ENCODE measurements at places on chromosomes 2 and 18.

DNA sequence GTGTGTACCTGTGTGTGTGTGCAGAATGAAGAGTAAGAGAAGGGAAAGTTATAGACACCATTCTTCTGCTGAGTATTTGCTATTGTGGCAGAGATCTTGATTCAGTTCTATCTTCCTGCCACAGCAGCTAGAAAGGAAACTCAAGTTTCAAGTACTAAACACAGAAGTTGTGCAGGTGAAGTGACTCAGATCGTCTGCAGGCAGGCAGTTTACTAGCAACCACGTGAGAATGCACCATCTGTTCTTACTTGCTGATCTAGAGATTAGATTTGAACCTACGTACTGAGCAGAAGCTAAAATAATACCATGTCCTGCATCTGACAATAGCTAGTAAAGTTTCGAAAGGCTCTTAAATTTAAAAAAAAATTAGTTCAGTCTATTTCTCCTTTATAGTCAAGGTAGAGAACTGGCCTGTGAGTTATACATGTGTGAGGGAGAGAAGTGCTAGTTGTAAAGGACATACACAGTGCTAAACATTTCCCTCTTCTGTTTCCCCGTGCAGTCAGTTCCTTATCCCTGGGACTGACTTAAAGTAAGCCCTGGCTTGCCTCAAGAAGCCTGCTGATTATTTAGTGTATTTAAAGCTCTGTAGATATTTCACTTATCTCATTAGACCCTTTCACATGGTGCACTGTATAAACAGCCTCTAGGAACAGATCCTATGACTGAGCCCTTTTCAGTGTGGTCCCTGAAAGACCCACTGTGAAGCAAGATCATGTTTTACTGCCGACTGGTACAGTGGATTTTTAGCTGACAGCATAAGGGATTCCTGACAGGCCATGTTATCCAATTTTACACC is 45.0 kb downstream of the SLC38A11 start:
- DNase-seq, result peak; percentile 63

DNA sequence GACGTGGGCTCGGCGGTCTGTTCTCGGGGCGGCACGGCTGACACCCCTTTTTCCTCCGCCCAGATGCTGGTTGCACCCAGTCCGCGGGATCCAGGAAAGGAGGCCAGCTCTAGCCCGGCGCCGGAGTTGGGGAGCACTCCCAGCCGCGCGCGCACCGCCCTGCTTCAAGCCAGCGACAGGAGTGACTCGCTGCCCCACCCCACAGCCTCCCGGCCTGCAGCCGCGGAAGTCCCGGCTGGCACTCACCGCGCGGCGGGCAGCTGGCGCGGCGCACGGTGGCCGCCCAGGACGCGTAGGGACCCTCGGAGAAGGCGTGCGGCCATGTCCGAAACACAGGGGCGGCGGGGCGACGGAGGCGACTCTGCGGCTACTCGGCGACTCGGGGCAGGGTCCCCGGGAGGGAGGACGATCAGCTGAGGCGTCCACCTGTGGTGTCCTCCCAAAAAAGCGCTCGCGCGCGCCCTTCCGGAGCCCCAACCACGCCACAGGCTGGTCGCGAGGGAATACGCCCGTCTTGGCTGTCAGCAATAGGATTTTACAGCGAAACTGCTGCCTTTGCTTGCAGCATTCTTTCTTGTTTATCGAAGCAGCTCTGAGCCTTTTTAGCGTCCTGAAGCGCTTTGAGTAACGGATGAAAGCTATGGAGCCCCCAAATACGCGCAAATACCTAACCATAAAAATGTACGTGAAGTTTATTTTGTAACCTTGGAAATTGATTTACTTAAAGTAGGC is at the start of gene ACADL:
TSS of gene ACADL (minus strand) at position 507 of the 732 bp plus-strand sequence. CDS start at position 323, 184 bp downstream.
- peak; percentile 72 for DNase-seq

DNA sequence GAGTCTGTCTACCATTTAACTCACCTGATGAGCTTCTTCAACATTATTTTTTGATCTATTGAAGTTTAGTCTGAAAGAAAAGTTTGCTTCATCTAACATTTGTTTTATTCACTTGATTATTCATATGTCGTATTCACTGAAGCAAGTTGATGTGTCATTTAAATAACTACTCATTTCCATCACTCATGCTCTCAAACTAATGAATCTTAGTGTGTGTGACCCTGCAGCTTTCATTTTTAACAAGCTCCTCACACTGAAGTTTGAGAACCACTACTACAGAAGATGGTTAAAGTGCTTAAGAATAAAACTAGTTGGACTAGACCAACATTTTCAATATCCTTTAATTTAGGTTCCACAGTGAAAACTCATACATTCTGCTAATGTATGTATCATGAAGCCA is 1.8 kb upstream of the ABI2 start:
- no peak for DNase-seq

GRCh38 chr2:9519250-9519649 is 36.4 kb downstream of the ADAM17 start:
- DNase-seq, result no peak

DNA sequence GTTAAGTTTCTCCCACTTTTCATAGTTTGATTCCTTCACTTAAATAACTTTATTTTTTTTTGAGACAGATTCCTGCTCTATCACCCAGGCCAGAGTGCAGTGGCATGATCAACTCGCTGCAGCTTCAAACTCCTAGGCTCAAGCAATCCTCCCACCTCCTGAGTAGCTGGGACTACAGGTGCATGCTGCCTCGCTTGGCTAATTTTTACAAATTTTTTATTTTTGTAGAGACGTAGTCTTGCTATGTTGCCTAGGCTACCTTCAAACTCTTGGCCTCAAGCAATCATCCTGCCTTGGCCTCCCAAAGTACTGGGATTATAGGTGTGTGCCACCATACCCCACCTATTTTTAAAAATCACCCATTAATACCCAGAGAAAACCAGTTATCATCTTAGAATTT is 14.2 kb upstream of the WIPF1 start:
- DNase-seq, result no peak

DNA sequence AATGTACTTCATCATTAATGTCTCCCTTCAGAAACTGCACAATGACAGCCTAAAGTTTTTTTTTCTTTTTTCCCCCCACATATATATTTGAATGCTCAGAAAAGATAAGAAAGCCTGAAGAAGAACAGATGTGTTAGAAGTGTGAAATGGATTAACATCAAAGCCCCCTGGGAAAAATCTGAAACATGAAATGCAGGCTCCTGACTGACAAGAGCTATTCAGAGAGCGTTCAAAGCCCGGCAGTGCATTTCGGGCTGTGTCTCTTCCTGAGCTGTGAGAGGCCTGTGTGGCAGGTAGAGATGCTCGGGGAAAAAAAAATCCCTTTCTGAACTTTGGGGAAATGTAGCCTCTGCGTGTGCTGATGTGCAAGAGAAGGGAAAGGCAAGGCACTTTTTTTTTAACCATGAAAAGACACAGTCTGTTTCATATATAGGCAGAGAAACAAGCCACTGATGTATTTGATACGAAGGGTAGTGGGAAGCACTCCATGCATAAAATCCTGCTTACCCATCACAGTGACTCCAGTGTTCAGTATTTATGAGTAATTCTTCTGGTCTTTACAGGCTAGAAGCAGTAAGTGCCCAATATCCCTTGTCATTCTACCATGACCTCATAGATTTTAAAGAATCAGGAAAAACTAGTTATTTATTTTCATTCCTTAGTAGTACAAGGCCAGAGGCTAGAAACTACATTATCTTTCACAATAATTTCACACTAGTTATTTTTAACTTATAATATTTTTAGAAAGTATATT is 1574.2 kb upstream of the PIK3C3 start:
- DNase-seq, result no peak

- DNase-seq, result no peak
Measured at GRCh38 chr2:109674894-109675534, 60.9 kb downstream of the SOWAHC start.

GRCh38 chr2:197986977-197987376 is 182.6 kb downstream of the PLCL1 start:
- DNase-seq, result no peak

GRCh38 chr18:9710037-9710436 is 1.9 kb downstream of the RAB31 start:
- DNase-seq, result peak; percentile 48

DNA sequence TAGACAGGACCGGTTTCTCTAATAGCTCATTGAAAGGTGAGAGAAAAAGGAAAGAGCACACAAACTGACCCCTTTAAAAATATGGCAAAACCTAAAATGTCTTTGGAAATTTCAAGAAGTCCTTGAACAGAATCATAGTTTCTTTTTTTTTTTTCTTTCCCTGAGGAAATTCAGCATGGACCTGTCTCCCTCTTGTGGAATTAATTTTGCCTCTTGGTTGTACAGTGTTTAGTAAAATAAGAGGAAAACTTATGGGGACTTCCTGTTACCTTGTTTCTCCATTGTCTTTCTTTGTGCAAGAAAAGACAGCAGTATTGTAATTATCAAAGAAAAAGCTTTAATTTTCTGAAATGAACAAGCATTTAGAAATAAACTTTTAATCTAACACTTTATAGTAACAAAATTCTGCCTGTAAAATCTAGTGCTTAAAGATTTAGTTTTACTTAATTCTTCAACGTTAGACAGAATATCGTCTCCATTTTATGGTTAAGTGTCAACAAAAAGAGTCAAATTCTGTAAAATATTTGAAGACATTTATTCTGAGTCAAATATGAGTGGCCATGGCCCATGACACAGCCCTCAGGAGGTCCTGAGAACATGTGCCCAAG is 176.3 kb upstream of the NABP1 start:
- DNase-seq, result no peak

GRCh38 chr2:200159829-200160781 is 146.4 kb upstream of the SPATS2L start:
- DNase-seq, result peak; percentile 25

DNA sequence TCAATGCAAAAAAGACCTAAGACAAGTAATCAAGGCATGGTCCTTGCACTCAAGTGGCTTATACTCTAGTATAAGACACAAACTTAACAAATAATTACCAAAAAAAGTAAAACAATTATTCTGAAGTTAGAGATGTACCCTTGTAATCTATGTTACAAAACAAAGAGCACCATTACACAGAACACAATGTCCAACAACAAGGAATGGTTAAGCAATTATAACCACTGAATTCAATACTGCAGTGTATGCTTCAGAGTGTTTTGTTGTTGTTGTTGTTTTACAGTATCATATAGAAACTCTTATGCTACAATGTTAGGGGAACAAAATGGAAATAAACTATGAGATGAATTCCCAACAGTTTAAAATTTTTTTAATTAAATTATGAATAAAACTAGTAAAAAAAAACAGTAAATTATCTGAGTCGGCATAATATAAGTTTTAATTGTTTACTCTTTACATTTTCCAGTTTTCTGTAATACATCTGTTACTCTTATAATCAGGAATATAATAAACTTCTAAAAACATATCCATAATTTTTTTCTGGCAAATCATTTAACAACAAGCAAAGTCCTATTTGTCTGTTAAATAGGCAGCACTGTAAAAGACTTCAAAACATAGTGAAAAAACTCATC is 29.2 kb downstream of the ROCK2 start:
- DNase-seq, result no peak

GRCh38 chr2:65165558-65165957 is 35.7 kb upstream of the RAB1A start:
- no peak for DNase-seq

- DNase-seq, result no peak
Measured at GRCh38 chr18:60664736-60665135, 292.2 kb upstream of the MC4R start.

DNA sequence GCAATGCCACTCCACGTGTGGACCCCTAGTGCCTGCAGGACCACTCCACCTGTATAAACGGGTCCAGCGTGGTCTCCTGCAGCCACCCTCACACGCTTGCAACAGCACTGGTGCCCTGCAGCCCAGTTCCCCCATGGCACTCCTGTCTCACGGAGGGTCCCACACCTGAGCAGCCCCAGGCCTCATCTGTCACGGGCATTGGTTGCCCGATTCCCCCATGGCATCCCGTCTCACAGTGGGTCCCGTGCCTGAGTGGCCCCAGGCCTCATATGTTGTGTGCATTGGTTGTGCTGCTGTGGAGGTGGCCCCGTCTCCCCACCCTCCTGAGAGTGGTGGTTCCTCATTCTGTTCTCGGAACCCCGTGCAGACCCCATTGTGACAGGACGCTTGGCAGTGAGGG is 43.4 kb downstream of the CTDP1 start:
- DNase-seq, result no peak

GRCh38 chr2:113091231-113091896 is 23.6 kb downstream of the IL1F10 start:
- DNase-seq, result no peak

- DNase-seq, result peak; percentile 95
Measured at GRCh38 chr18:9366126-9366714, 31.6 kb downstream of the TWSG1 start.

GRCh38 chr2:231146665-231147064 is 21.8 kb upstream of the HTR2B start:
- DNase-seq, result no peak

- no peak for DNase-seq
Measured at GRCh38 chr2:128753800-128754199, 435.1 kb upstream of the HS6ST1 start.

GRCh38 chr2:38856165-38856564 is 19.6 kb downstream of the DHX57 start:
- DNase-seq, result no peak

GRCh38 chr2:128313931-128314347 is 4.7 kb downstream of the HS6ST1 start:
- no peak for DNase-seq

DNA sequence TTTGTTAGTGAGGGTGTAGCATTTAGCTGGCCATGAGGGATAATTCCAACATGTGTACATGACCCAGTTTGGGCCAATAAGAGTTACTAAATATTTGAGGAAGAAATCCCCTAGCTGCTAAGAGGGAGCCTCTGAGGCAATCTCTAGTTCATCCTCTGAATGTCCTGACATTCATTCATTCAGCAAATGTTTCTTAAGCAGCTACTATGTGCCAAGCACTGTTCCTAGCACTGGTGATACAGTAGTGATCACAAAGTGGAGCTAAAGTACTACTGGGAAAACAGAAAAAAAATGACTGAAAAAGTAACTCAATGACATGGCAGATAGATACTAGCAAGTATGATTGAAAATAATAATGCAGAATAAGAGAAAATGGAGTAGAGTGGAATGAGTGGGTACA is 79.8 kb upstream of the PID1 start:
- DNase-seq, result no peak

GRCh38 chr2:64586054-64586453 is 61.9 kb downstream of the AFTPH start:
- no peak for DNase-seq

GRCh38 chr18:79975985-79976680 is 11.7 kb downstream of the HSBP1L1 start:
- DNase-seq, result no peak

- no peak for DNase-seq
Measured at GRCh38 chr2:54054271-54054670, 61.1 kb upstream of the ACYP2 start.

DNA sequence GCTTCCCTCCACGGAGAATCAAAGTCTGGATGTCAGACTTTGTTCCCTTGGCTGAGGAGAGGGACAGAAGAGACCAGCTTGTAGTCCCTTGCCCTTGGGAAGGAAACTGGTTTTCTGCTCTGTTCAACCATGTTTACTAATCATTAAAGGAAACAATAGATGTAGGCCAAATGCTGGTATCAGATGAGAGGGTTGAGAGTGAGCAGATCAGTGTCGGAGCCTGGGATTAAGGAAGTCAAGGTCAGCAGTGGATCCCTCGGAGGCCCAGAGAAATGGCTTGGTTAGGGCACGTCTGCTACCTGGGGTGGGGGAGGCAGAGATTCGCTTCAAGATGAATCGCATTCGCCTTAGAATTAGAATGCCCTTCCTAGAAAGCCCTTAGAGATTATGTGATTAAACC is 109.1 kb downstream of the MYCN start:
- peak; percentile 81 for DNase-seq

All from mesendoderm (in vitro differentiated cells).